ENCODE measurements at places on chromosomes 2 and 18.
A peak's percentile ranks its signal among the peaks of the same experiment; 100 is the strongest.

DNA sequence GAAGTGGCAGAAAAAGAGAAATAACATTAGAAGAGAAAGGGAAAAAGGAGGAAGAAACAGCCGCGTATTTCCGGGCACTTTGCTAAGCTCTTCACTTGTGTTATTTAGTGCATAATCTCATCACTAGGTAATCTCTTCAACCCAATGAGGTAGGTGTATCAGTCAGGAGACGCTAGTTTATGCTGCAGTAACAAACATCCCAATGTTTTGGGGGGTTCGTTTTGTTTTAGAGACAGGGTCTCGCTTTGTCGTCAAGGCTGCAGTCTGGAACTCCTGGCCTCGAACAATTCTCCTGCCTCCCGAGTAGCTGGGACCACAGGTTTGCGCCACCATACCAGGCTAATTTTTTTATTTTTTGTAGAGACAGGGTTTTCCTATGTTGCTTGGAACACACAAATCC lies 61.7 kb downstream of the ZFP36L2 start:
- DNase-seq: no peak

DNA sequence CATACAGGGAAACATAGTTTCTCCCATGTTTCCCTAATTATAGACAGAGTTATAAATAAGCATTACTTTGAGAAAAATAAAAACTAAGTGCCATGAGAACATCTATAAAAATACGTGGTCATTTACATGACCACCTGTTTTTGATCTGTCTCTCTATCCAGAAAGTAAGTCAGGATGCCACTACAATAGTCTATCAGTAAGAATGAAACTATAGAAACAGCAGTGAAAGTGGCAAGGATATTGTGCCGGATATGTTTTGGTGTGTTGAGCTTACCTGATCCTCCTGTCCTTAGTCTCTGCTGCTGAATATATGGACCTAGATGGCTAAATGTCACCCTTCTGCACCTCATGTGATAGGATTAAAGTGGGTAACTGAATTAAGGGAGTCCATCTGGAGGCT lies 512.4 kb downstream of the LRP1B start:
- DNase-seq: no peak

GRCh38 chr18:36296650-36297416 lies 680 bp upstream of the FHOD3 start:
- no peak for DNase-seq

- DNase-seq: no peak
Observed at GRCh38 chr2:23526114-23526513, 141.1 kb downstream of the KLHL29 start.

GRCh38 chr2:240622531-240623235 lies 2.6 kb upstream of the GPR35 start:
- DNase-seq: peak; percentile 40

- no peak for DNase-seq
Observed at GRCh38 chr2:158255257-158255656, 153.6 kb downstream of the UPP2 start.

GRCh38 chr18:68642003-68642402 lies 72.9 kb downstream of the TMX3 start:
- DNase-seq: no peak

DNA sequence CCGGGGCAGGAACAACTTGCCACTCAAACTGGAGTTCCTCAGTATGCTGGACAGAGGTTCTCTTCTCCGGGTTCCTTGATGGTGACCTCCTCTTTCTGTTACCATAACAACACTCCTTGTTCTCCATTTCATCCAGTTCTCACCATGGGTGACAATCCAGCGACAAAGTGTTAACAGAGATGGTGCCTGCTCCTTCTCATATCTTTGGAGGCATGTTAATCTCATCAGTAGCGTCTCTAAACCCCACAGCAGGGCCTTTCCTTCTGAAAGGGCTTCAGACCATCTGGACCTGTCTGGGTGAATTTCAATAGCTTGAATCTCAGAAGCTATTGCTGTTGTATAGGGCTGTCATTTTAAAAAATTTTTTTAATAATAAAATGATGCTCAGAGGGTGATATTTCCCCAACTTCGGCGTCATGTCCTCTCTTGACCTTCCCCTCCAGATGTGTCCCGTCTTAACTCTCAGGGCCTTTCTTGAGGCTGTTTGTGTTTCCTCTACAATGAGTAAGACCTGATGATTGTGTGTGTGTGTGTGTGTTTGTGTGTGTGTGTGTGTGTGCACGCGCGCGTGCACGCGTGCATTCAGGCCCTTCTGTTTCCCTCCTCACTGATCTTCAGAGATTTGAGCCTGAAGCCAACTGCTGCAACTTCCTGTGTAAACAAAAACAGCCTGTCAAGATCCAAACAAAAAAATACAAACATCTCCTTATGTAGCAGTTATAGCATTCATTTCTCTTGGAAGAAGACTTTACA lies 24.3 kb upstream of the CETN1 start:
- no peak for DNase-seq

DNA sequence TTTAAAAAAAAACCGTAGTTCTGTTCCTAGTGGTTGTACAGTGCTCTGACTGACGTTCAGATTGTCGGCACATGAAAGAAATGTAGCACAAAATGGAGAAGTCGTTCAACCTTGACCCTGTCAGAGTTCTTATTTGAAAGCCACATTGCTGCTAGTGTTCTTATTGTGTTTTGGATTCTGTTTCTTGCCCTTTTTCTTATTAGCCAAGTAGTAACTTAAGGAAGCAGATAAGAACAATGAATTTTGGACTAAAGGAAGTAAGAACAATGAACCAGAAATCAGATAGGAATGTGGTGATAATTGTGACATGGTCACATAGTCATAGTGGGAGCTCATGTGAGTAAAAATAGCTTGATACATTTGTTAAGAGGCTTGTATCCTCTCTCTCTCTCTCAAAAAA lies 45.9 kb downstream of the RPIA start:
- DNase-seq: no peak

GRCh38 chr2:46298522-46299353 lies 1.5 kb downstream of the EPAS1 start:
- no peak for DNase-seq

DNA sequence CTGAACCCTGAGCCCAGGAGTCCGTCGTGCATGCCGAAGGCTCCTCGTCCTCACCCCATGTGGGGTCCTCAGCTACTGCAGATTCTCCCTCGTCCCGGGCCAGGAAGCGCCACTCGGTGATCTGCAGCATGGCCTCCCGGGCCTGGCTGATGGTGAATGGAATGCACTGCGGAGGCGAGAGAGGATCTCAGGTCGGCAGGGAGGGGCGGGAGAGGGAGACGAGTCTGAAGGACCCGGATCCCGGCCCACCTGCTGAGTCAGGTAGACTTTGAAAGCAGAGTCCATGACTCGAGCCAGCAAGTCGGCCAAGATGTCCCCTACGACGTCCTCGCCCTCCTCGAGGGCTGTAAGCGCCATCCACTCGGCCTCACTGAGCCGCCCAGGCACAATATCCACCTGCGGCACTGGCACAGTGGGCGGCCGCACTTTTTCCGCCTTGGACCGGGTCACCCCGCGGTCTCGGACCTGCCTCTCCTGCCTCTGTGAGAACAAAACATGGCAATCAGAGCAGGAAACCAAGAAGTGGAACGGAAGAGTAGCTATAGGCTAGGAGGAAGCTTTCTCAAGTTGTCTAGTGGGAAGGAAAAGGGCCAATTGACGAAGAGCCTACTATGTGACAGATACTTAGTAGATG lies 5.5 kb downstream of the C2orf81 start:
- no peak for DNase-seq

DNA sequence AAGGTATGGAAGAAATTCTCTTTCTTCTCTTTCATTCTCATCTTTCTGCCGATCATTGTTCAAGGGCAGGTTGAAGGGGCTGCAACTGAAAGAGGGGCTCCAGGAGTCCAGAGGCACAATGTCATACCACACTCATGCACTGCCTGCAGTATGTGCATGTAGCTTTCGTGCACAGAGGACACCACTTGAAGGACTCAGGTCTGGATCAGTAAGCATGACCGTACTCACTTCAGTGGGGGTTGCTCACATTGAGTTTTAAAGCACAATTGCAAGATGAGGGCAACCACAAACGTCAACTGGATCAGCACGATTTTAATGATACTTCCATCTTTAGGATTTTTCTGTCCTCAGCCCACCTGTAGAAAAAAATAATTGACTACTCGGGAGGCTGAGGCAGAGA lies 84.6 kb downstream of the SP3 start:
- no peak for DNase-seq

DNA sequence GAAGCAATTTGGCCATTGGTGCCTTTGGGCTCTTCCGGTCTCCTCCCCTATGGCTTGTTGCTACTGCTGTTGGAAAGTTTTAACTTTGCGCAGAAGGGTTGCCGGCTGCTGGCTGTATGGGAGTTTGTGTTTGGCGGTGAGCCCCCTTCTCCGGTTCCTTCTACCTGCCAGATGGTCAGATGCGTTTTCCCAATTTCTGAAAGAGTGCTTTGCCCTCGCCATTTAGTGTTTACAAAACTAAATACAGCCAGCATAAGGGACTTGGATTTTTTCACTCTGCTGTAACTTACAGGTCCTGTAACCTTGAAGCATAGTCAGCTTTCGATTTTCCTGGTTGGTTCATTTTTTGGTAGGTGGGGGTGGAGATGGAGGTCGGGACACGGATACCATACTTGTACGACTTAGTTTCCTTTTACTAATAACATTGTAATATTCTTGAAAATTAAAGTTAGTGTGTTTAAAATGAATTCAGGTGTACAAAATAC lies 604 bp downstream of the COQ10B start:
- DNase-seq: no peak

DNA sequence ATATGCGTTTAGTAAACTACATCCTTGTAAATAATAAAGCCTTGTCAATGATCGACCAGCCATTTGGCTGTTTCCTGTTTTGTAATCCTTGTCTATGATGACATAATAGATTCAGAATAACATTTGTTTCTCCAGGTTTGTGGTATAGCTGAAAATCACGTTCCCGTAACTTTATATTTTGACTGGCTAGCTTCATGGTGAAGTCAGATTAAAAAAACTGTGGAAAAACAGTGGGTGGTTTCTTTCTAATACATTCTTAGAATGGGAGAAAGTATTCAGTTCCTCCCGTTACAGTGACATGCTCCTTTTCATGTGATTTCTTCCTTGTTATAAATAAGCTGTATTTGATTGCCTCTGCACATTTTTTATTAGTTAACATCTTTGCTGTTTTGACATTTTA lies 366.9 kb downstream of the NYAP2 start:
- no peak for DNase-seq

DNA sequence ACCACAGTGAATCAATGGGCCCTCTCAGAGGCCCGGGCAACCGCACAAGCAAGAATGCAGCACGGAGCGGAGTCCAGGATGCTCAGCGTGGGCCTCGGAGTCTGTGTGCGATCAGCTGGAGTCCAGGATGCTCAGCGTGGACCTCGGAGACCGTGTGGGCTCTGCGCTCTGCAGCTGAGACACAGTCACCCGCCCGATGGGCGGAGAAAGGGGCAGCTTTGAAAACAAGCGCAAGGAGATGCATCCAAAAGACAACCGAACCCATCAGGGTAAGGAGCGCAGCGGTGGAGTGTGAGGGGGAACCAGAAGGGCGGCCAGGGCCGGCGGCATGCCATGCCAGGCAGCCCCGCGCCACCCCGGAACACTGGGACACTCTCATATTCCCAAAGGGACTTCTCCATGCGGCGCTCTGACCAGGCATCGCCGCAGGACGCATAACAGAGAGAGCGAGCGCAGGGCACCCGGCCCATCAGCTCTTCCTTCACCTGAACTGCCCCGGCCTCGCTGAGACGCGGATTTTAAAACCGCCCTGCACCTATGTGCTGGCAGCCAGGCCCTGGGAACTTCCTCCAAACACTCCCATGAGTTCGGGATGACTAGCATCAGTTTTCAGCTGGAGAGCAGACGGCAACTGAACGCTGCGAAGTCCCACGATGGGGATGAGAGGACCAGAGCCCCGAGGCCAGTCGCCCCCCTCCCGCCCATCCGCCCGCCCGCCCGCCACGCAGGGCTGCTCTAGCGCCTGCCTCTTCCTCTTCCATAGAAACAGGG lies 44.7 kb downstream of the MC5R start:
- no peak for DNase-seq

- no peak for DNase-seq
Observed at GRCh38 chr2:237309011-237309410, 105.0 kb downstream of the COL6A3 start.

GRCh38 chr18:30945761-30946160 lies 96.8 kb downstream of the DSC3 start:
- no peak for DNase-seq

- no peak for DNase-seq
Observed at GRCh38 chr2:122755281-122755780, 999.9 kb downstream of the TSN start.

- no peak for DNase-seq
Observed at GRCh38 chr2:210586381-210586780, 30.0 kb downstream of the CPS1 start.

GRCh38 chr2:181234487-181234891 lies 222.7 kb upstream of the ITGA4 start:
- DNase-seq: no peak

DNA sequence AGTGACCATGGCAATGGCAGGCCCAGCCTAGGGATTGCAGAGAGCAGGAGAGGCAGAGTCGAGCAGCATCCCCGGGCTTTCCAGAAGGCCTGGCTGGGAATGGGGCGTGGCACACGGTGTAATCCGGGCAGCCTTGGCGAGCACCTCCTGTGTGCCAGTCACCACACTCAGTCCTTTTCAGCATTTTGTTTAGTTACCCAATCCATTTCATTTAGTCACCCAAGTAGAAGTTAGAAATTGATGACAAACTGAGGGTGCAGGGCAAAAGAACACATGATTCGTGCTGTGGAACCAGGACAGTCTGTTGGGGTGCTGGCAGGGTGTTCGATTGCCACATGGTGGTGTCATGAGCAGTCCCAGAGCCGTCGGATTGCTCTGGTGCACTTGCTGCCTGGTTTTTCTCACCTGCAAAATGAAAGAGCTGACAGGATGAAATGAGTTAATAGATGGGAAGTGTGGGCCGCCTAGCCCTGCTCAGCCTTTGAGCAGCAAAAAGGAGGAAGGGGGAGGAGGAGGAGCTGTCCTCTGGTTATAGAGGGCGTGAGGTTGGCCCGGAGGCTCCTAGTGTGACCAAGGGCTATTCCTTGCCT lies 299.4 kb downstream of the AGAP1 start:
- DNase-seq: no peak

DNA sequence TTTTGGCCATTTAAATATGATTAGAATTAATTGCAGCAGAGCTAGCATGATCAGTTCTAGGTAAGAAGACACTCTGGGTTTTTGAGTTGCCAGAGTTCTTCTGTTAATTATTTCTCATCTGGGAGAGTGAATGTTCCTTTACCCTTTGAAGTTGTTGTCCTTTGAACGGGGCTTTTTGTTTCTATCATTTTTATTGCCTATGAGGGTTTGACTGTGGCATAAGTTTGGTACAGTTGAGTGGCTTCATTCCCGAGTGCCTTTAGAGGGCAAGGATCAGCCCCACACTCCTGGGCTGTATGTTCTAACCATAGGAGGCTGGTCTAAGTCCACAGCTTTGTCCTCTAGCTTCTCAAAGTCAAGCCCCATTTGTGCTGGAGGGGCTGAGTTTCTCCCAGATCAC lies 804.3 kb downstream of the KCNJ3 start:
- DNase-seq: no peak

GRCh38 chr18:4637876-4638275 lies 182.8 kb upstream of the DLGAP1 start:
- DNase-seq: no peak

- DNase-seq: no peak
Observed at GRCh38 chr2:23681356-23682140, 245.4 kb downstream of the ATAD2B start.
